ENCODE measurements at places on chromosomes 5 and 9.

DNA sequence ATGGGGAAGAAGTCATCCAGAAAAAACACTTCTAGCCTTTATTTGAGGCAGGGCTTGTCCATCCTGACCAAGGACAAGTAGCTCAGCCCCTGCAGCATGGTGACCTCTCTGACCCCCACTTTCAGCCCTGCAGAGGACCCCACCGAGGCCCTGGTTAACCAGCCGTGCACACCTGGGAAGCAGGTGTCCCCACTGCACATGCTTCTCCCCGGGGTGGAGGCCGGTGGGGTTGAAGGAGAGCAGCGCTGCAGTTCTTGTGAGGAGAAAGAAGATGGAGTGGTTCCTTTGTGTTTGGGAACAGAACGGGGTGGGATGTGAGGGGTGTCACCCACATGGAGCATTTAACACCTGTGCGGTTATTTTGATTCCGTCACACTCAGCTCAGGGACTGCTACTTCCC, 21.1 kb upstream of the ZBTB34 start:
- DNase-seq: no peak

GRCh38 chr5:108696951-108697715, 50.6 kb upstream of the FER start:
- DNase-seq: no peak

GRCh38 chr9:87766697-87767096, 40.8 kb downstream of the CTSL start:
- no peak for DNase-seq

DNA sequence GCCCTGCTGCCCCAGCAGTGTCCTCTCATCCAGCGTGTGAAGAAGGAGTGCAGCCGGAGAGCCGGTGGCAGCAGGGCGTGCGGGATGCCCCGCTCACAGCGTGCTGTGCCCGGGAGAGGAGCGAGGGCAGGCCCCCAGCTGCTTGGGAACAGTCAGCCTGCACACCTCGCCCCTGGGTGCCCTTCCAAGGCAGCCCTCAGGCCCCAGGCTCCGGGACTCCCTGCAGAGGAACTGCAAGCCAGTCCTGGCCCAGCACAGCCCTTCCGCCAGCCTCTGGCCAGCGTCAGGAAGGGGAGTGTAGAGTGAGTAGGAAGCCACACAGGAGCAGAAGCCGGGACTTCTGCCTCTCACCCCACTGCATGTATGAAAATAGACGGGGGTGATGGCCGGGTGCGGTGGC, 43.5 kb downstream of the ADAMTS2 start:
- peak; percentile 5 for DNase-seq

- no peak for DNase-seq
Measured at GRCh38 chr5:90263102-90263820, 146.3 kb downstream of the CETN3 start.

GRCh38 chr9:16901590-16901989, 31.1 kb upstream of the BNC2 start:
- no peak for DNase-seq

DNA sequence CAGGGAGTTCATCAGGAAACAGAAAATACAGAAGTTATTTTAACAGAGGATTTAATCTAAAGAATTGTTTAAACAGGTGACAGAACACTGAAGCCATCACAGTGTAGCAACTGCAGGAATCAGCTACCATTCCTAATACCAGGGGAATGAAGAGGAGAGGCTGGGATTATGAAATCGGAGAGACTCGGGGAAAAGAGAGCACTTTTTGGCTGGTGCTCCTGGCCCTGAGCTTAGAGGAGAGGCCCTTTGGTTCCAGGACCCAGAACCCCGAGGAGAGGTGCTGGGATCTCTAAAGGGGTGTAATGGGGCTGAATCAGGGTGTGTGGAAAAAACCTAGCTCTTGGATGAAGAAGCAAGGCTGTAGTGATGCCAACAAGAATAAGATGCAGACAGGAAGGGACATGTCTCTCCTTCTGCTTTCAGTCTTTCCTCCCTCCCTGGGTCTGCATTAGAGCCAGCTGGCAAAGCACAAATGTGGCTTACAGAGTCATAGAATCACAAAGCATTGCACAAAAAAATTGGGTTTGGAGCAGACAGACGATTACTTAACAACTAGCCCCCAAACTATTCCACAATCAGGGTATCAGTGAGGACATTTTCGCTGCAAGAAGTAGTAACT, 11.6 kb upstream of the SFXN1 start:
- DNase-seq: no peak

DNA sequence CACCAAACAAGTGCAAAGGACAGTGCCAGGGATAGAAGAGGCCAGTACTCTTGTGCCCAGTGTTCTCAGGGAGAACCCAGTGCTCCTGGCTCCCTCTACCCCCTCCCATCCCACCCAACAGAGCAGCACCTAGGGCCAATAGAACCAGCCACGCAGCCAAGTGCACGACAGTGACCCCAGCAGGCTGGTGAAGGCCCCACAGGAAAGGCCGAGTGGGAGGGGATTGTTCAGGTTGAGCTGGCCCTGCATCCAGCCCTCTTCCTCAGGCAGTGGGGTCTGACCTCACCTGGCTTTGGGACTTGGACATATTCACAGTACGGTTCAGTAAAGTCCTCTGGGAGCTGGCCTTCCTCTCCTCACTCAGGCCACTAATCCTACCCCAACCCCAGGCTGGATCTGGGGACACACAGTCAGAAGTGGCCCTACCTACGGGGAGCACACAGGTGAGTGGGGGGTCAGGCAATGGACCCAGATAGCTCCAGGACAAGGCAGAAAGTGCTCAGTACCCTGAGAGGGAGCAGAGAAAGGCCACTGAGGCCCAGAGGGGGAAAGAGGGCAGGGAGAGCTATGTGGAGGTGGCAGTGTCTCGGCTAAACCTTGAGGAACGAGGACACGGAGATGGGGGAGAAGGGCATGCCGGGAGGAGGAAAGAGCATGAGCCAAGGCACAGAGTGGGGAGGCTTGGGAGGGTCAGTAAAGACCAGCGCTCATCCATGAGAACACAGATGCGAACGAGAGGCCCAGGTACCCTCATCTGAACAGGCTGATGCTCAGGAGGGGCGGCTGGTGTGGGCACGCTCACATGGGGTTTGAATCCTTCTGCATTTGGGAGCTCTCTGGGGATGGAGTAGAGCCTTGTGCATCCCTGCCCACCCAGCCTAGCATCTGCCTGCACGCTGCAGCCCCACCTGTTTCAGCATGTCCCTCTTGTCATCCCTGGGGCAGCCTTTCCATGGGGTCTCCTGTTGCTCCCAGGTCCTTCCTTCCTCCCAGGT, 25.6 kb downstream of the POLR1E start:
- peak; percentile 74 for DNase-seq

DNA sequence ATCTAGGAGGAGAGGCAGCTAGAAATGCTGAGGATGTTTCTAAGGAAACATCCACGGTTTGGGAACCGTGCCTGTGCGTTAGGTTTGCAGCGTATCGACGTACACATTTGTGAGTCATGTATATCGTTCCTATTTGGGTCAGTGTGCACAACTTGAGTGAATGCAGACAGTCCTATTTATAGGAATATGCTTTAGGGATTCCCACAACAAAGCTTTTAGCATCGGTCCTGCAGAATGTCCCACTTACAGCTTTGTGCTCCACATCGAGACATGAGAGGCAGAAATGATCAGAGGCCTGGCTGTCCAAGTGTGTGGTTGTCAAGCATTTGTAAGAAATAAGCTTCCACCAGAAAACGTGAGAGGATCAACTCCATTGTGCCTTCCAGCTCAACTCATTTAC, 1282.7 kb upstream of the WWC1 start:
- no peak for DNase-seq

DNA sequence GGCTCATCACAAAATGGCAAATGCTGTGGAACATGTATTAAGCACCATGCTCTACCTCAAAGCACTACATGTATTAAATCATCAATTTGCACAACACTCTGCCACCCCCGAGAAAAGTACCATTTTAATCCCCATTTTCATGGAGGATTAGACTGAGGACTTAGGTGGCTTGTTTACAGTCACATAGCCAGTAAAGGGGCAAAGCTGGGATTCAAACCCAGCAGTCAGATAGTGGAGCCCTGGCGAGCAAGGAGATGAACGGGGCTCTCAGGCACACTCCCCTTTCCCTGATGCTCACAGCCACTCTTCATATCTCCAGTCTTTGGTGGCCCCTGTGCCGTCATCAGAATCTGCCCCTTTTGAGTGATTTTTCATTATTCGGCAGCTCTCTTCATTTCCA, 262.9 kb downstream of the DIRAS2 start:
- no peak for DNase-seq

DNA sequence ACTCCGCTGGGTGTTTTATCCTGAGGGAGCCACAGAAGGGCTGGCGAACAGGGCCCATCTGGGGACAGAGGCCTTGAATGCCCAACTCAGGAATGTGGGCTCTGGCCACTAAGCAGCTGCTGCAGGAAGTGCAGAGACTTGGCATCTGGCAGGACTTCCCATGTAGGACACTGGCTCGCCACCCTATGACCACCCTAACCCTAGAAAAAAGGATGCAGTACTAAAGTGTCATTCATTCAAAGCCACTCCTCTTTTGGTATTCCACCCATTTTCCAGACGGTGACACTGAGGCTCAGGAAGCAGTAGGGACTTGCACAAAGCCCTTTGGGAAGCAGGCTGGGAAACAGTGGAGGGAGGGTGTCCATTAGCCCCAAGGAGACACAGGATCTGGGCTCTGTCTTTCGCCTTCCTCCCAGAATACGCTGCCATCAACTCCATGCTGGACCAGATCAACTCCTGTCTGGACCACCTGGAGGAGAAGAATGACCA, 3.0 kb downstream of the BBLN start:
- DNase-seq: no peak

- DNase-seq: no peak
Measured at GRCh38 chr9:70085241-70085640, 41.6 kb downstream of the MAMDC2 start.

DNA sequence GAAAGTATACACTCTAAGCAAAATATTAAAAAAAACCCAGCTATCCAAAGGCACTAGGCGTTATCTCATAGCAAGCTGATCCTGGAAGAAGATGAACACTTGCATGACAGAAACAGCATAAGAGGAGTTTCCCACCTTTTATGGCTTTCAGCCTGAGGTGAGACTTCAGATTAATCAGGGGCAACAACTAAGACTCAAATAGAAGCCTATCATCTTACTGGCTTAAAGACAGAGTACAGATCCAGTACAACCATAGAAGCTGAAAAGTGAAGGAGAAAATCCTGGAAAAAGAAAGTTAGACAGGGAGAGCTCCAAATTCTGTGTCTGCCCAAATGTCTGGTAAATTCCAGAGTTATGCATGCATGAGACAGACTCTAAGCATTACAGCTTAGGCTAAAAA, 360.8 kb upstream of the KCNN2 start:
- no peak for DNase-seq

- DNase-seq: no peak
Measured at GRCh38 chr5:95843733-95844223, 21.3 kb upstream of the GLRX start.

- no peak for DNase-seq
Measured at GRCh38 chr5:179269781-179270543, 75.3 kb downstream of the ADAMTS2 start.

GRCh38 chr5:164431634-164432304, 926.4 kb downstream of the MAT2B start:
- no peak for DNase-seq

GRCh38 chr5:142922223-142922952, 152.2 kb downstream of the ARHGAP26 start:
- DNase-seq: no peak

DNA sequence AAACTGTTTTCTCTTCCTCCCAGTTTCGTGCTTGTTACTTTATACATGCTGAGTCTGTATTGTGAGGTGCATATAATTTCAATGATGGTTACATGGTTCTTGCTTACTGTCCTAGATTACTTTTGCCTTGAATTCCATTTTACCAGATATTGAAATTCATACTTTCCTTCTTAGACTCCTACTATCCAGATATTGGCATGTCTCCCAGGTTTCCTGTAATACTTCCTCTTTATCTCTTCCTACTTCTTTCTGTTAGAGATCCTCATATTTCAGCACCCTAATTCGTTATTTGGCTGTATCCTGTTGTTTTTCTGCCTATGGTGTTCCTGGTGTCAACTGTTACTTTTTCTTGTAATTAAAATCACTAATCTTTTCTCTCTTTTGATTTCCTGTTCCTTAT, 522.1 kb downstream of the CCDC171 start:
- DNase-seq: no peak

DNA sequence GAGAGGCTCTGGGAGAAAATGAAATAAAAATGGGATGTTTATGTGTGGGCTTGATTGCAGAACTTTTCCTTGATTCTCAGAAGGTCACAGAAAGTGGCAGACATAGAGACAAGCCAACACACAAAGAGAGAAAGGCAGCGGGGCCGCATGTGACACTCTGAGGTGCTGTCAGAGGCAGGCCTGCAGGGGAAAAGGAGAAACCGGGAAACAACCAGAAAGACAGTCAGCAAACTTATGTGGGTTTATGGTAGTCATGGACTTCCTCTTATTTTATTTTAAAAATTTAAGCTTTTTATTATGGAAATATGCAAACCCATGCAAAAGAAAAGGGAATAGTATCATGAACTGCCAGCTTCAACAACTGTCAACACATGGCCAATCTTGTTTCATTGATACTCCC, 16.3 kb upstream of the IGFBPL1 start:
- no peak for DNase-seq

- DNase-seq: no peak
Measured at GRCh38 chr5:73199671-73200070, 26.7 kb downstream of the TMEM174 start.

DNA sequence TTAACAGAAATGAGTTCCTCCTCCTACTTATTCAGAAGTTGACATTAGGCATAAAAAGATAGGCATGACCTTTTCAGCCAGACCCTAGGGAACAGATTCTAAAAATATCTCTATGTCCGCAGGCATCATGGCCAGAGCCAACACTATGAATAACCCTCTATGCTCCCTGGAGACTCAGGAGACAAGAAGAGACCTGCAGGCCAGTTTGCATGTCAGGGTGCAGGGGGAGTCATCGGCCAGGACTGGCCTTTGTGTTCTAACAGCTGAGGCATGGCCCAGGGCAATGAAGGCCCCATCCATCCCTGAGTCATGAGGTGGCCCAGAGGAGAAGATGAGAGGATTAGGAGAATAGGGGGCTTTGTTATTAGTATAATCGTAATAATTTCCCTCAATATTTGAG, 93.8 kb downstream of the TMEM215 start:
- DNase-seq: no peak

- no peak for DNase-seq
Measured at GRCh38 chr5:6732634-6733410, 19.6 kb downstream of the TENT4A start.

DNA sequence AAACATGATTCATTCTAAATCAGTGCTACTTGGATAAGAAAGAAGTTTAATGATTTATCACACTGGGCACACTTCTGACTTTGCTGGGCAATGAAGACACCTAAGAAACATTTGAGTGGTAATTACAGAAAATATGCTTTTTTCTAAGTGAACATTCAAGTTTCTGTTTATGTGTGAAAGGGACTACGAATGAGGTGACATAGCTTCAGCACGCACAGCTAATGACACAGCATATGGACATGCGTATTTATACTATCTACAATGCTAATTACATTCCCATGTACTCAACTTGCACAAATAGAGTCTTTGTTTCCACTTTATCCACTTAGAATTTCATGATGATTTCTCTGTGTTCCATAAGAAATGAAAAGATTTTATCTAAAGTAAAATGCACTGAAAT, 40.6 kb downstream of the FREM1 start:
- DNase-seq: no peak

All from WTC11 (cell line).